Activated CD4-positive, alpha-beta memory T cell treated with anti-CD3 and anti-CD28 coated beads, Interleukin-2, amount 10 ng/mL, durations not matched to agents 7 days and 5 days (primary cell): ENCODE measurements at places on chromosomes 1 and 21. TPM values are rescaled to one million over a fixed set of nuclear protein-coding genes. Genes with fewer than 3 reads are reported as not detected.
A peak's percentile ranks its signal among the peaks of the same experiment; 100 is the strongest.

Gene RALGPS2
- 2.2 TPM for total RNA-seq

Gene BNIPL
- 0.98 TPM for total RNA-seq

Gene DNASE2B
- total RNA-seq: not detected

Gene BRINP2
- not detected for total RNA-seq

Gene QSOX1
- 28.9 TPM for total RNA-seq

Gene SIK1
- 4.6 TPM for total RNA-seq

Gene C1orf21
- total RNA-seq: 7.7 TPM

Gene OR2AK2
- total RNA-seq: not detected

DNA sequence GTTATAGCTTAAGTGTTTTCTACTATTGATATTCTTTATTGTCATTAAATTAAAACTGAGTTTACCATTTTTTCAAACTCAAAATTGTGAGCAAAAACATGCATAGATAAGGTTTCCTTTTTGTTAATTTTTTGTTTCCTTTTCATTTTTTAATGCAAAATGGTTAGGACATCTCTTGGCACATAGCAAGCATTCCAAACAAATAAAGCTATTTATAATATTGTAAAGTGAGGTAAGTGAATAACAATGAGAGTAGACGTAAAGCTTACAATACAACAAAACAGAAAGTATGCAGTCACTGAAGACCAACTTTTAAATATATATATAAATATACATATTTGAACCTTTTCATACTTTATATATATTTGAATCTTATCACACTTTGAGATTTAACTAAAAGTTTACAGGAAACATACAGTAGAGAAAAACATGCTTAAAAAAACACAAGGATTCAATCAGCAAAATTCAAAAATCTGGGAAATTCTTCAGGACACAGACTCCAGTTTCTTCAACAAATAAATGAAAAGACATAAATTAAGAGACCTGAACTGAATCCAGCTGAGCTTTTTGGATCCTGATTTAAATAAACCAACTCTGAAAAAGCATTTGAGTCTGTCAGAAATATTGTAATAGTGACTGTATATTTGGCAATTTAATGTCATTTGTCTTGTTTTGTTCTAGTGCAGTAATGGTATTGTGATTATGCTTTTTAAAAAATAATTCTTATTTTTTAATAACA lies 67.5 kb upstream of the SAMSN1 start:
- peaks cover 5% of the 10 kb centered on the region for H3K36me3 ChIP-seq
- no peaks in the 10 kb centered on the region for H3K27me3 ChIP-seq
- H3K4me3 ChIP-seq: no peak overlapping the region

- H3K36me3 ChIP-seq: no peaks in the 10 kb centered on the region
- no peak overlapping the region for H3K27ac ChIP-seq
- H3K4me3 ChIP-seq: no peak overlapping the region
- peaks cover 32% of the 10 kb centered on the region for H3K27me3 ChIP-seq
Measured at GRCh38 chr1:168556647-168557046, 12.8 kb upstream of the XCL2 start.

- no peak overlapping the region for H3K4me3 ChIP-seq
- H3K27ac ChIP-seq: no peak overlapping the region
- no peaks in the 10 kb centered on the region for H3K36me3 ChIP-seq
Measured at GRCh38 chr1:81509594-81509993, 291.1 kb upstream of the ADGRL2 start.

GRCh38 chr1:18953731-18954231 lies 2.7 kb downstream of the IFFO2 start:
- H3K4me1 ChIP-seq: peaks cover 85% of the 10 kb centered on the region
- no peak overlapping the region for H3K27ac ChIP-seq
- peaks cover 13% of the 10 kb centered on the region for H3K36me3 ChIP-seq
- H3K27me3 ChIP-seq: peaks cover 11% of the 10 kb centered on the region
- peak overlapping the region; percentile 83 for H3K4me3 ChIP-seq
- DNase-seq: no peak

DNA sequence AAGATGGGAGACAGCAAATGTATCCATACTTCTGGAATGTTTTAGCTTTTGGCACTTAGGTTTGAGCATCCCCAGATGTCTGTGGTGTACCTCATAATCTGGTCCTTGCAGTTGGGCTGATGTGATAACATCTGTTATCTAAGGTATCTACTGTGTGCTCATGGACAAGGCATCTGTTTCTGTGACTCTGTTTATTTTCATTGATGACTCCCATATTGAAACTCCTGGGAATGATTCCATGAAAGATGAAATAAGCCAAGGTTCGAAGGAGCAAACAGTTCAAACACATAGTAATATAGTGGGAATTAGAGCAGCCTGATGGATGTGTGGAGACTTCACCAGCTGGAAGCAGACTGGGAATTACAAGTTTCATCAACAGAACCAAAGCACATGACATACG lies 20.7 kb upstream of the TRIM45 start:
- no peak overlapping the region for H3K27ac ChIP-seq
- H3K27me3 ChIP-seq: peaks cover 10% of the 10 kb centered on the region
- H3K4me3 ChIP-seq: no peak overlapping the region
- H3K36me3 ChIP-seq: no peaks in the 10 kb centered on the region
- DNase-seq: no peak

DNA sequence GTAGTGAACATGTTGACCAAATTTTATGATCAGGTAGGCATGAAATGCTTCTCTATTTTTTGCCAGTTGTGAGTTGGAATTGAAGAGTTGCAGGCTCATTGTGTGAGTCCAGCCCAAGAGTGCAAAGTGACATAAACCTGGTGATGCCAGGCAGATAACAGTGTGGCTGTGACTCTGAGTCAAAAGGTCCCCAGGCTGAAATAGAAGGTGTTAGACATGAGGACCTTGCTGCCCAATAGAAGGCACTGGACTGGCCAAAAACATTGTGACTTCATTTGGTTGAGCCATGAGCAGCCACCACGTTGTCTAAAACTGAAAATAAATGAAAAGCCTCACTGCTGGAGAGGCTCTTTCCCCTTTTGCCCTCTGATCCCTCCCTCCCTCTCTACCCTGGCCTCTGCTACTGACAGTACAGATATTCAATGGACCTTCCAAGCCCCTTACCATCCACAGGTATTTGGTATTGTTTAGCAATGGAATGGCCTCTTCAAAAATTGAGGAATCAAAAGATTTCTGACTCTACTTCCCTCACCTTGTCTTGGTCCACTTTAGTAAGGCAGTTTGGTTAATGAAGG lies 67.8 kb upstream of the ABCD3 start:
- no peaks in the 10 kb centered on the region for H3K36me3 ChIP-seq
- no peak for DNase-seq
- no peak overlapping the region for H3K4me3 ChIP-seq
- no peak overlapping the region for H3K27ac ChIP-seq

DNA sequence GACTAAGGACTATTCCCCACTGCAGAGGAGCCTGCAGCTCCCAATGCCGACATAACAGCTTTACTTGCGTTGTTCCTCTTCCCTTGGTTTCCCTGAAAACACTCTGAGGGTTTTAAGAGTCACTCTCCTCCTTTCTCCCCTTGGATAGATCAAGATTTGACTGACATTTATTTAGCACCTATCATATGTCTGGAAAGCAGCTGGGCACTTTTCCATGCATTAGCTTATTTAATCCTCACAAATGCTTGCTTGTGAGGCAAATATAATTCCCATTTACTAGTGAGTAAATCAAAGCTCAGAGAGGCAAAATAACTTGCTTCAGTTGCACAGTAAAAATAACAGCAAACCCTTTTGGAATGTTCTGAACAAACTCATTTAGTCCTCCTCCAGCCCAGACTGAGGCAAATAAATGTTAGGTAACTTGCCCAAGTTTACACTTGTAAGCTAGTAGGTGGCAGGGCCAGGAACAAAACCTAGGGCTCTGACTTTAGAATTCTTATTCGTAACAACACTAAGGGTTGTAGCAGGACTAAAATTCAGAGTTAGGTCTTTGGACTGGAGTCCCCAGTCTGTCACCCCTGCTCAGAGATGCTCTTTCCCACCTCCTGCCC lies 81.4 kb downstream of the KCND3 start:
- H3K4me1 ChIP-seq: peaks cover 23% of the 10 kb centered on the region
- H3K27me3 ChIP-seq: peaks cover 13% of the 10 kb centered on the region
- DNase-seq: no peak
- no peaks in the 10 kb centered on the region for H3K36me3 ChIP-seq
- no peak overlapping the region for H3K27ac ChIP-seq

DNA sequence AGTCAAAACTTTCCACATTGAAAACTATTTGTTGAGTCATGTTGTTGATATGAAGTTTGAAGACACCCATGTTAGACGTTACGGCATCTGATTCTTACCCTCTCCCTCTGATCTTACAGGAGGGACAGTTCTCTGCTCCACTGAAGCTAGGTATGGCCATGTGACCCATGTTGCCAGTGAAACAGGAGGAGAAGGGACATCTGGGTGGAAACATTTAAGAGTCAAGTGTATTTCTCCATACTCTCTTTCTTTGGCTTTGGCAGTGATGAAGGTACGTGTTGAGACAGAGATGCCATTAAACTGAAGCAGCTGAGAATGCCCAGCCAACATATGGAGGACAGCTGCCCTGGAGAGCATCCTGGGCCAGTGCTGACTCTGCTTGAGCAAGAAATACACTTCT lies 198.4 kb upstream of the PTGFR start:
- H3K27me3 ChIP-seq: no peaks in the 10 kb centered on the region
- no peak for DNase-seq
- no peak overlapping the region for H3K4me3 ChIP-seq
- no peak overlapping the region for H3K27ac ChIP-seq

- H3K27ac ChIP-seq: peak overlapping the region; percentile 98
- peak; percentile 65 for DNase-seq
- H3K4me1 ChIP-seq: peaks cover 81% of the 10 kb centered on the region
- H3K36me3 ChIP-seq: peaks cover 42% of the 10 kb centered on the region
- peak overlapping the region; percentile 67 for H3K4me3 ChIP-seq
- H3K27me3 ChIP-seq: no peaks in the 10 kb centered on the region
Measured at GRCh38 chr1:203649999-203650836, 23.6 kb downstream of the ATP2B4 start.

- no peak overlapping the region for H3K27ac ChIP-seq
- no peaks in the 10 kb centered on the region for H3K27me3 ChIP-seq
- peaks cover 12% of the 10 kb centered on the region for H3K4me1 ChIP-seq
- no peak overlapping the region for H3K4me3 ChIP-seq
Measured at GRCh38 chr1:184905601-184906322, 68.5 kb downstream of the NIBAN1 start.

- H3K27me3 ChIP-seq: peaks cover 33% of the 10 kb centered on the region
- DNase-seq: no peak
- H3K36me3 ChIP-seq: no peaks in the 10 kb centered on the region
- peaks cover 6% of the 10 kb centered on the region for H3K4me1 ChIP-seq
- H3K4me3 ChIP-seq: no peak overlapping the region
Measured at GRCh38 chr21:31869750-31870149, 3.1 kb upstream of the HUNK start.

- peaks cover 6% of the 10 kb centered on the region for H3K4me1 ChIP-seq
- H3K27me3 ChIP-seq: peaks cover 38% of the 10 kb centered on the region
- H3K27ac ChIP-seq: no peak overlapping the region
- H3K36me3 ChIP-seq: no peaks in the 10 kb centered on the region
Measured at GRCh38 chr1:21937372-21938121, 437 bp upstream of the HSPG2 start.

DNA sequence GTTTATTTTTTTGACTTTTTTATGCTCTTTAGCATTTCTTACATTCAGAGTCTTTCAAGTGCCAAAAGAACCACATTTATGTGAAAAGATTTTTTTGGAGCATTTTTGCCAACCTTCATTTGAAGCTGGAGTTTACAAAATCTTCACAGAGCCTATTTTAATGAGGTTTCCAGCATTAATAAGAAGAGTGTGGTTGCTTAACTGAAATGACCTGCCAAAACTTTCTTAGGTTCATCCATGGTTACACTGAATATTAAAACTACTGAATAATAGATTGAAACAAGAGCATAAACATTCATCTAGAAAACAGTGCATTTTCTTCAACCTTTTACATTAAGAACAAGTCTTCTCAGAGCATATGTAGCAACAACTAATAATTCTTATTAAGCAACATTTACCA lies 672.3 kb upstream of the CXADR start:
- no peak for DNase-seq
- H3K27ac ChIP-seq: no peak overlapping the region
- no peaks in the 10 kb centered on the region for H3K4me1 ChIP-seq
- no peaks in the 10 kb centered on the region for H3K36me3 ChIP-seq
- no peaks in the 10 kb centered on the region for H3K27me3 ChIP-seq

DNA sequence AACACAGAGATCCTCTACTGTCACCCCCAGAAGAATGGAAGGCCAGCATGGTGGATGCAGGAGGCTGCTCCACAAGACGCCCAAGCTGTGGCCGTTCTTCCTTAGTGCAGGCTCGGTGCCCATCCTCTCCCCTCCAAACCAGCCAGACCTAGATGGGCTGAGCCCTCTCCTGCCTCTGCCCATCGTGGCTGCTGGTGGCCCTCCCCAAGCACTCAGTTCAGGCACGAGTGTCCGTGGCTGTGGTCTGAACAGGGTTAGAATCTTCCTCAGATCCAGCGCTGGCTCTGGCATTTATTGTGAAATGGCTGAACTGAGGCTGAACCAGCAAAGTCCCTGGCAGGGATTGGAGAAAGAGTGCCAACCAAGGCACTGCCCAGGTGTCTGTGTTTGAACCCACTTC lies 59.5 kb downstream of the TRIM11 start:
- H3K27me3 ChIP-seq: no peaks in the 10 kb centered on the region
- H3K4me1 ChIP-seq: no peaks in the 10 kb centered on the region
- H3K36me3 ChIP-seq: no peaks in the 10 kb centered on the region
- no peak overlapping the region for H3K4me3 ChIP-seq
- DNase-seq: no peak

- H3K4me1 ChIP-seq: peaks cover 54% of the 10 kb centered on the region
- DNase-seq: no peak
- peaks cover 63% of the 10 kb centered on the region for H3K36me3 ChIP-seq
- no peaks in the 10 kb centered on the region for H3K27me3 ChIP-seq
- peak overlapping the region; percentile 92 for H3K27ac ChIP-seq
Measured at GRCh38 chr1:75787524-75787923, 1.5 kb downstream of the RABGGTB start.

DNA sequence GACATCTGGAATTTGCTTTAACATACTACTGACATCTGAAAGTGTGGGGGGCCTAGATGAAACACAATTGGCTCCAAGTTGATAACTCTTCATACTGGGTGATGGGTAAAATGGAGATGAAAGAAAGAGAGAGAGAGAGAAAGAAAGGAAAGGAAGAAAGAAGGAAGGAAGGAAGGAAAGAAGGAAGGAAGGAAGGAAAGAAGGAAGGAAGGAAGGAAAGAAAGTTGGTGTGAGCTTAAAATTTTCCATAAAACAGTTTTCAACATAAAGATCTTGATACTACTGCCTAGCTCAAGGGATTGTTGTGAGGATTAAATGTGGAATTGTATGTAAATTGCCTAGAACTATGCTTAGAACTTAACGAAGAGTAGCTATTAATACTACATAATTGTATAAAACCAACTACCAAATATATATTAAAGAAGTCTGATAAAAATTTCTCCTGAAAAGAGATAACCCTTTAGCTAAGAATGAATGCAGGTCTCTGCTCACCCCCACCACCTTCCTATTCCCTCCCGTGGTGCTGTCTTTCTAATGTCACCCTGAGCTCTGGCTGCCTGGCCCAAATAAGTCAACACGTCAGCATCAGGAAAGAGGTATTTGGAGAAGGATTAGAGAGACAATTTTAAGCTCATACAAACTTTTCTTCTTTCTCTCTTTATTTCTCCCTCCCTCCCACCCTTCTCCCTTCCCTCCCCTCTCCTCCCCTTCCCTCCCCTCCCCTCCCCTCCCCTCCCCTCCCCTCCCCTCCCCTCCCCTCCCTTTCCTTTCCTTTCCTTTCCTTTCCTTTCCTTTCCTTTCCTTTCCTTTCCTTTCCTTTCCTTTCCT lies 89.3 kb upstream of the SGIP1 start:
- peaks cover 4% of the 10 kb centered on the region for H3K36me3 ChIP-seq
- H3K27me3 ChIP-seq: peaks cover 16% of the 10 kb centered on the region
- no peak for DNase-seq
- H3K27ac ChIP-seq: peak overlapping the region; percentile 93
- H3K4me1 ChIP-seq: peaks cover 36% of the 10 kb centered on the region
- peak overlapping the region; percentile 75 for H3K4me3 ChIP-seq
